Stimulated activated naive CD4-positive, alpha-beta T cell (primary cell): ENCODE measurements at places on chromosomes 3 and 15.

- DNase-seq = no peak
These were observed 15.4 kb upstream of the LARP6 start for GRCh38 chr15:70869346-70869745.

DNA sequence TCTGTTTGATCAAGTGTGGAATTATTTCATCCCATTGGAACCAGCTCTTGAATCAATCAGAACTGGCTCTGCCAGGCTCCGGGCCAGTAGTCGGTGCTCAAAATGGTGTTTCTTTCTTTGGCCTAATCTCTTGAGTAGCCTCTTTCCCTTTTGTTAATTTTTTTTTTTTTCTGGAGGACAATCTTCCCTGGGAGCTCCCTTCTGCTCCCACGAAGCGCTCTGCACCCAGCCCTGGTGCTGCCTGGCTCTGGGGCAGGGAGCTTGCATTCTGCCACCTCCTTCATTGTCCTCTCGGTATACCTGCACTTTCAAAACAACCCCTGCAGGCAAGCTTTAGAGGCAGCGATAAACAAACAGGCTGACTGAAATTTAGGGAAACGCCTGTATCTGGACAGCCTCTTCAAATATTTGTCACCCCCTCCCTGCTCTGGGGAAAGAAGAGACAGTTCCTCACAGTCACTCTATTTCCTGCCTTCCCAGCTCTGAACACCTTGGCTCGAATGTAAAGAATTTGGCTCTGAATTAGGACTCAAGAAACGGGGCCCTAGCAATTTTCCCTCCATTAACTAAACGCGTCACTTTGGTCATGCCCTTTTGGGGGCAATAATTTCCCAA, 1.1 kb upstream of the THSD4 start:
- DNase-seq = no peak

DNA sequence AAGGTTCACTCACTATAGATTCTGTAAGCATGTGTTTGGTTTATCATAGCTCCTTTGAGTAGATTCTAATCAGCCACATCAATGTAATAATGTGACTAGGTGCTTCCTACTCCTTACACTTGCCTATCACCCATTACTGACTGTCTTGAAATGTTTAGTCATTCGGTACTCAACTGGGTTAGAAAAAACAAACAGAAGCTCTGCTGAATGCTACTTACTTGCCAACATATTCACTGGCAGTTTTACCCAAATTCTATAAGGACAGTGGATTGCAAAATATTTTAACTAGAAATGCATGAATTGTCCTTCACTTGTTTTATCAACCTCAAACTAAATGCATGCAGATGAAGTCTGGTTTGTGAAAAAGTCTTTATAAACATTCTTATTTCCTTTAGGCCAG, 352.1 kb upstream of the ALCAM start:
- no peak for DNase-seq

DNA sequence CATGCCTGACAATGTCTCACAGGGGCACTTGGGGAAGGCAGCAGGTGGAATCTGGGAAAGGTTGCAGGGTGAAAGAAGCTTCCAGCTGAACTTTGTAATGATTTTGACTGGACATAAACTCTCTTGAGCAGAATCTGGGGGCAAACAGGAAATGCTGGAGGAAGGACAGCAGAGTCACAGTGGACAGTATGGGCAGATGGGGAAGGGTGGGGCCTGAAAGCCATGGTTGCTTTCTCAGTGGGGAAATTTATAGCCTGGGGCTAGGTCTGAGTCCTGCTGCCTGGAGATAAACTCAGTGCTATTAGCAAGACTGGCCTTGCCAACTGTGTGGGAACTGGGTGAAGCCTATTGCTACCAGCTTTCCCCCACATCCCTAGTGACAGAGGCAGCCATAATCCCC, 203.2 kb downstream of the OSBPL10 start:
- no peak for DNase-seq

DNA sequence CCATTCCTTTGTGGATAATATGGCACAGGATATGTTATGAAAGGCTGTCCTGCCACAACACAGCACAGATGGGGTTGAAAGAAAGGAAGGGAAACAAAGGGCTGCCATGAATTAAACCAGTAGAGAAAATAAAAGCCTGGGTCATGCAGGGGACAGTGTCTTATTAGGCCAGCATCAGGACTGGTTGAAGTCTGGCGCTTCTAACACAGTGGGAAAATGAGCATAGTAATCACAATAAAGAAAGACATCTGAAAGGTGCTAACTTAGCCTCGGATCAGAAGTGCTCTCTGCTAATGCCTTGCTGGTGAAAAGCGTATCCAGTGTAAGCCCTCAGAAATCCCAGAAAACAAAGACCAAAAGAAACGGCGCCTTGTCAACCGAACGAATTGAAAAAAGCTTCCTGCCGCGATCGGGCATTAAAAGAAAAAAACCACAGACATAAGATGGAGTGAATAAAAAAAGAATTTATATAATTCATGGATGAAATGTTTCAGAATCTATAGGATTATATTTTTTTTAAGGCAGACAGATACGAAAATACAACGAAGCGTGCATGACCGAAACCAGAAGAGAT, 566 bp upstream of the MKRN3 start:
- no peak for DNase-seq

GRCh38 chr3:113783463-113783862, 36.6 kb downstream of the ATP6V1A start:
- no peak for DNase-seq

DNA sequence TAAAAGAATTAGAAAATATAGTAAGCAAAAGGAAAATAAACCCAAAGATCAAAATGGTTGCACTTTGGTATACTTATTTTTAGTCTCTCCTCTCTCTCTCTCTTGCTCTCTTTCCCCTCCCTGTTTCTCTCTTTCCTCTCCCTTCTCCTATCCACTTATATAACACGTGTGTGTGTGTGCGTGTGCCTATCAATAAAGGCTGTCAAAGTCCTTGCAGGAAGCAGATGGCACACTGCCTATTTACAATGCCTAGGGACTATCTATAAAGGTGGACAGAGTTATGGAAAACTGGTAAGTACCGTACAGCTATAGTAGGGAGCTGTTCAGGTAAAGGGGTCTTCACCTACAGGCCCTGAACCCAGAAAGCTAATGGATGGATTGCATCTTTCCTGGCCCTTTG, 161.6 kb downstream of the SQOR start:
- no peak for DNase-seq

DNA sequence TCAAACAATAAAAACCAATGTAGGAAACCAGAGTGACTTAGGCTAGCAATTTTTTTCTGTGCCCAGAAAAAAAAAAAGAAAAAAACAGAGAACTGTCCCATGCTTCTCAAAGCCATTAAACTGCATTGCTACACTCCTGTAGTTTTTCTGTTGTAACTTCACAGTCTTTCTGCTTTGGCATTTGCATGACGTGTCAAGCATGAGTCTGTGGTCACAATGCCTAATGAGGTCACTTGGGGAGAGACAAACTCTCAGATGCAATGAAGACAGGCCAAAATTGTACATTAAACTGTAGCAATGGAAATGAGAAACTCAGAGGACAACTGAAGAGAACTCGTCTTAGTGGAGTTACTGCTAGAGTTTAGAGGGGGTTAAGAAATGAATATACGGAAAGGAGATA, 30.8 kb downstream of the CCDC80 start:
- no peak for DNase-seq

GRCh38 chr3:118810499-118811035, 224.1 kb downstream of the IGSF11 start:
- DNase-seq = no peak

DNA sequence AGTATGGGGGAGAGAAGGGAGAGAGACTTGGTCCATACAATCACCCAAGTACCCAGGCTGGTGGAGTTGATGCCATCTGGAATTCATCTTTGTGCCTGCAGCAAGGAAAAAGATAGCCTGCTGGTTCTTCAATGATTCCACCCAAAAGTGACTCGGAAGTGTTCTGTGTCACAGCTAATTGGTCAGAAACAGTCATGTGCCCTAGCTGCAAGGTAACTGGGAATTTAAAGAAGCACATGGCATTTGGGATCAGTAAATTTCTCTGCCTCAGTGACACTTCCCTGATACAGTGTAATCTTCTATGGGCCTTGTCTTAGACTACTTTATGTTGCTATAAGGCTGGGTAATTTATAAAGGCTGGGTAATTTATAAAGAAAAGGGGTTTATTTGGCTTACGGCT, 17.5 kb downstream of the TLNRD1 start:
- no peak for DNase-seq

DNA sequence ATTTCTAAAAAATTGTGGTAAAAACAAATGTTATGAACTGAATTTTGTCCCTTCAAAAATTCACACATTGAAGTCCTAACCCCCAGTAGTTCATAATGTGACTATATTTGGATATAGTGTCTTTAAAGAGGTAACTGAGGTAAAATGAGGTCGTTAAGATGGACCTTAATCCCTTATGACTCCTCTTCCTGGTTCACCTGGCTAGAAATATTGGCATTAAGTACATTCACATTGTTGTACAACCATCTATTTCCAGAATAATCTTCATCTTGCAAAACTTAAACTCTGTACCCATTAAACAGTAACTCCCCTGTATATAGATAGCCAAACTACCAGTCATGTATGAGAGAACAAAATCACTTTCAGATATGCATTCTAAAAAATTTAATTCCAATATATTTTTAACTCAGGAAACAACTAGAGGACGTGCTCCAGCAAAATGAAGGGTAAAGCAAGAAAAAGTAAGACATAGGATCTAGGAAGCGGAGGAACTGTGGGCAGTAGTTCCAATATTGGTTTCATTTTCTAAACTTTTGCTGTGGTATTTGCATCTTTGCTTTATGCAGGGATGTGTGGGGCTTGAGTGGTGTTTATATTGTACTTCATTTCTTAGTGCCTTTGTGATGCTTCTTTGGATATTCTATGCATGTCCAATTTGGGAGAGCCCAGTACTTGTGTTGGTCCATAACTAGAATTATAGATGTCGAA, 36.7 kb upstream of the IL20RB start:
- no peak for DNase-seq

DNA sequence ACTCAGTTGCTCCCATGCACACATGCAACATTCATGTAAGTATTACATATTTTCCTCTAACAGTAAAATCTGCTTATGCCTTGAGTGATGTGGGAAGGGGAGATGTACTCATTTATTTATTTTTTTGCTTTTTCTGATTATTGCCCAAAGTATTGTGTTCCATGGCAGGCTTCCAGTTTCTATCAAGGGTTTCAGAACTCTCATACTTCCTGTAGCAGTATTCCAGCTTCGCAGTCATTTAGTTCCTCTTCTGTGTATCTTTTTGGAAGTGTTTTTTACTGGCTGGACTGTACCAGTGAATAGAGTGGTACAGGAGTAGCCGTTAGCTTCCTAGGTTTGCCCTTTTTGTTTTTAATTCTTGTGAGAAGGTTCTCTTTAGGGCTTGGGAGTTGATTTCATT, 26.9 kb downstream of the RAB11A start:
- no peak for DNase-seq

- DNase-seq = no peak
These were observed 1022.7 kb downstream of the IGSF11 start for GRCh38 chr3:118011910-118012309.

DNA sequence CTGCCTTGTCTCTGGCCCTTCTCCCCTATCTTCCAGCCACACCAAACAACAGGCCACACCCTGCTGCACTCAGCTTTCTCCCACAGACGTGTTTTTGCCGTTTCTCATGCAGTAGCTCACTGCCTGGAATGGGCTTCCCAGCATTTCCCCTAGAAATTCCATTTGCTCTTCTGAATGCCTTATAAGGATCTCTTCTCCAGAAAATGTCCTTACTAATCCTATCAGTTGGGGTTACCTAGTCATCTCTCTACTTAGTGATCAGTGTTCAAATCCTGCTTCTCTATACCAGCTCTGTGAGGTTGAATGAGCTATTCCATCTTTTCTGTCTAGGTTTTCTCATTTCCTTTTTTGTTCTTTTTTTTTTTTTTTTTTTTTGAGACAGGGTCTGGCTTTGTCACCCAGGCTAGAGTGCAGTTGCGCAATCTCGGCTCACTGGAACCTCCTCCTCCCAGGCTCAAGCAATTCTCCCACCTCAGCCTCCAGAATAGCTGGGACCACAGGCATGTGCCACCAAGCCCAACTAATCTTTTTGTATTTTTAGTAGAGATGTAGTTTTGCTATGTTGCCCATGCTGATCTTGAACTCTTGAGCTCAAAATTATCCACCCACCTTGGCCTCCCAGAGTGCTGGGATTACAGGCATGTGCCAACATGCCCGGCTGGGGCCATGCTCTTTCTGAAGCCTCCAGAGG, 98.2 kb upstream of the CHD2 start:
- no peak for DNase-seq
